ENCODE measurements at places on chromosomes 1 and 21.

GRCh38 chr1:109886827-109887226, 23.8 kb upstream of the CSF1 start:
- no peak for DNase-seq

DNA sequence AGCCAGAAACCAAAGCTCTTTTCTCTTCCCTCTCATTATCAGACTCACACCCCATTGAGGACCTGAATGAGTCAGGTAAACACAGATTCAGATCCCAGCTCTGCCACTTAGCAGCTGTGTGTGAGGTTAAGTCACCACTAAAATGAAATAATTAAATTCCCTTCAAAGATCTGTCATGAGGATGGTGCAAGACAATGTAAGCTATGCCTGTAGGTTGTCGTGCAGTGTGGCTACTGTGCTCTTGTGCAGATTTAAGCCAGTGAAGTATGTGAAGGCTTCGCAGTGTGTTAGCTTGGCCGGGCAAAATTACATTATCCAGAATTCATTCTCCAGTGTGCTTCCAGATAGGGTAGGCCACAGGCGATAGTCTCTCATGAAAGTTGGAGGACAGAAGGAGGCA, 13.6 kb downstream of the UBL4B start:
- no peak for DNase-seq

- DNase-seq = no peak
These were observed 716.2 kb upstream of the ZP4 start for GRCh38 chr1:238606896-238607295.

DNA sequence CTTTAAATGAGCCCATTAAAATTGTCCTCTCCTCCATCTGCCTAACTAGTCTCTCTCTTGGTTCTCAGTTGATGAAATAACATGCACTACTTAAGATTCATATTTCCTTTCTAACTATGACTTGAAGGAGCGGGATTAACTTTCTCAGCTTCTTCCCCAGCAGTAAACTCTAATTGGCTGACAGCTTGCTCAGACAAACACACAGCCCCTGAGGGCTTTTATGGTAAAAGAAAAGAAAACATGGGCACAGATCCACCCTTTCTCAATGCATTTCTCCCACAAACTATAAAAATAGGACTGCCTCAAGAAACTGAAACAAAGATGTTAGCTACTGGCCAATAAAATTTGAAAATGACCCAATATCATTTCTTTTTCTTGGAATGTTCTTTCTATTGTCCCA, 703.1 kb downstream of the ADGRL2 start:
- DNase-seq = no peak

DNA sequence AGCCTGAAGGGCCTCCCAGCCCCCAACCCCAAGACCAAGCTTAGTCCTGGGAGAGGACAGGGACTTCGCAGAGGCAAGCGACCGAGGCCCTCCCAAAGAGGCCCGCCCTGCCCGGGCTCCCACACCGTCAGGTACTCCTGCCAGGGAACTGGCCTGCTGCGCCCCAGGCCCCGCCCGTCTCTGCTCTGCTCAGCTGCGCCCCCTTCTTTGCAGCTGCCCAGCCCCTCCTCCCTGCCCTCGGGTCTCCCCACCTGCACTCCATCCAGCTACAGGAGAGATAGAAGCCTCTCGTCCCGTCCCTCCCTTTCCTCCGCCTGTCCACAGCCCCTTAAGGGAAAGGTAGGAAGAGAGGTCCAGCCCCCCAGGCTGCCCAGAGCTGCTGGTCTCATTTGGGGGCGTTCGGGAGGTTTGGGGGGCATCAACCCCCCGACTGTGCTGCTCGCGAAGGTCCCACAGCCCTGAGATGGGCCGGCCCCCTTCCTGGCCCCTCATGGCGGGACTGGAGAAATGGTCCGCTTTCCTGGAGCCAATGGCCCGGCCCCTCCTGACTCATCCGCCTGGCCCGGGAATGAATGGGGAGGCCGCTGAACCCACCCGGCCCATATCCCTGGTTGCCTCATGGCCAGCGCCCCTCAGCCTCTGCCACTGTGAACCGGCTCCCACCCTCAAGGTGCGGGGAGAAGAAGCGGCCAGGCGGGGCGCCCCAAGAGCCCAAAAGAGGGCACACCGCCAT, 21.9 kb upstream of the ARF1 start:
- DNase-seq = no peak

- no peak for DNase-seq
These were observed 93.9 kb upstream of the DPT start for GRCh38 chr1:168822911-168823310.

- no peak for DNase-seq
These were observed 142.9 kb upstream of the DUSP10 start for GRCh38 chr1:221884821-221885220.

- DNase-seq = no peak
These were observed 162.5 kb downstream of the TYW3 start for GRCh38 chr1:74895411-74895810.

DNA sequence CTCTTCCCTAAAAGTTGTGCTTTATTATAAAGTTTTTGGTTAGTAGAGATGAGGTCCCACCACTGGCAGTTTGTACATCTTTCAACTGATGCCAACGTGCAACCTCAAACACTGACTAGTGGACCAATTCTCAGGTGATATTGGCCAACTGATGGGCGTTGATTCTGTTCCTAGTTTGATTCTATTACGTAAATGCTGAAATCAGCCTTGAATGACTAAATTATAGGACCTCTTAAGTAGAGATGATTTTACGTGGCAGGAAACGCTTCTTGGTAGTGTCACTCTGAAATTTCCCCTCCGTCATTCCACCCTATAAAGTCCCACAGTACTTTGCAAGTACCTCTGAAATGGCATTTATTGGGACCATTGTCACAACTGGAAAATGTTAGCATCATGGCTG, 8.8 kb upstream of the FNDC7 start:
- DNase-seq = no peak

DNA sequence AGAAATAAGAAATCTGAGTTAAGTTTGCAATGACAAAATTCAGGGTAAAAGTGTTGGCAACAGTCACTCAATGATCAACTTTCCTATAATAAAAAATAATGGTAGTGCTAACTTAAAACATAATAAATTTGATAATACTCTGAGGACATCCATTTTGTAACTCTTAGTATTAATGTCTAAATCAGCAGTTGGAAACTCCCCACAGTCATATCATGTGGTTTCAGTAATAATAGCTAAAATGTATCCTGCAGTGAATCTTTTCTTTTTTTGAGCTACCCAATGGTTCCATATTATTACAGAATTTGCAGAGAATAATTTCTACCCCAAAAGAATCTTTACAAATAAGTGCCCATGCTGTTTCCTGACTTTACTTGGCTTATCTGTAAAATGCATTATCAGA, 286.7 kb downstream of the PTPRC start:
- DNase-seq = no peak

- no peak for DNase-seq
These were observed 244.0 kb downstream of the RHOU start for GRCh38 chr1:228979325-228979699.

Measured in immature natural killer cell (primary cell).